Central memory CD8-positive, alpha-beta T cell (primary cell): ENCODE measurements at places on chromosomes 3 and 15.

- no peaks in the 10 kb centered on the region for H3K4me1 ChIP-seq
- peaks cover 41% of the 10 kb centered on the region for H3K36me3 ChIP-seq
- H3K27ac ChIP-seq: no peak overlapping the region
- no peak for DNase-seq
- H3K27me3 ChIP-seq: no peaks in the 10 kb centered on the region
These were observed 35.9 kb downstream of the EIF4E3 start for GRCh38 chr3:71689291-71689690.

- H3K4me1 ChIP-seq: no peaks in the 10 kb centered on the region
- no peaks in the 10 kb centered on the region for H3K36me3 ChIP-seq
- no peaks in the 10 kb centered on the region for H3K27me3 ChIP-seq
- H3K27ac ChIP-seq: no peak overlapping the region
These were observed 1198.0 kb downstream of the ROBO1 start for GRCh38 chr3:78569804-78570203.

DNA sequence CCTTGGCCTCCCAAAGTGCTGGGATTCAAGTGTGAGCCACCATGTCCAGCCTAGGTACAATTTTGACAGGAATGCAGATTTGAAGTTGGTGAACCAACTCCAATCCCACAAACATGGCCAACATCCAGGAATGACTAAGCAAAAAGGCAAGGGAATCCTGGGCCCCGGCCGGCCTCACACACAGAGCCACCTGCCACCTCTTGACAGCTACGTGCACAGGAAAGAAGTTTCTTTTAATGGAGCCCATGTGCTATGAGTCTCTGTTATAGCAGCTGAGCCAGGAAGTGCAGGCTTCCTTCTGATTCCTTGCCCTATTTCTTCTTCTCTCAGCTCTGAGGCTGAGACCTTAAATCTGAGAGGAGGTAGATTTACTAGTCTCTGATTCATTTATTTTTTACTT lies 8.8 kb downstream of the TMEM40 start:
- peaks cover 5% of the 10 kb centered on the region for H3K4me1 ChIP-seq
- no peak overlapping the region for H3K4me3 ChIP-seq
- H3K36me3 ChIP-seq: no peaks in the 10 kb centered on the region
- peaks cover 18% of the 10 kb centered on the region for H3K27me3 ChIP-seq
- DNase-seq: no peak
- no peak overlapping the region for H3K27ac ChIP-seq

DNA sequence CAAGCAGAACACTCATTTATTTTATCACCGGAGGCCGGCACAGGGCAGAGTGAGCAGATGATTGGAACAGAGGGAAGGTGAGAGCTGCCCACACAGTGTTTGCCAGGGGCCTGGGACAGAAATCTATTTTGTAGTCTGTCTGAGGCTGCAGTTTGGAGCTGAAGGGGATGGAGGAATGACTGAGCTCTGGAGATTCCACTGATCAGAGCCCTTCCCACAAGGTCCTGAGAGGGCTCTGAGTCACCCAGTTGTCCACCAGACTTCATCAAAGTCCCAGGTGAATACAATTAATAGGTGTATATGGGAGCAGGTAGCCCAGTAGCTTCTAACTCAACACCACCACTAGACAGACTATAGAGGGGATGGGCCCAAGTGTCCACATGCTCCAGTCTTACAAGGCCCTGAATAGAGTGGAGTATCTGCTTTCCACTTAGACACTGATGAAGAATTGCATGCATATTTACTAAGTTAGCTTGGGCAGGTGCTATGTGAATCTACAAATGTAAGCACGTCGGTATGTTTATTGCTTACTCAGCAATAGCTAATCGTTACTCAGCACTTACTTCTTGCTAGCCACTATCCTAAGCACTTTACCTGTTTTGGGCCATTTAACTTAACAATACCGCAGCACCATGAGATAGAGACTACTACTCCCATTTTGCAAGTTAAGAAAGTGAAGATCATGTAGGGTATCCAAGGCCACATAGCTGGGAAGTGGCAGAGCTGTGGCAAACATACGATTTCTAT lies 2.7 kb upstream of the STARD5 start:
- no peak overlapping the region for H3K4me3 ChIP-seq
- no peaks in the 10 kb centered on the region for H3K36me3 ChIP-seq
- H3K4me1 ChIP-seq: peaks cover 28% of the 10 kb centered on the region

DNA sequence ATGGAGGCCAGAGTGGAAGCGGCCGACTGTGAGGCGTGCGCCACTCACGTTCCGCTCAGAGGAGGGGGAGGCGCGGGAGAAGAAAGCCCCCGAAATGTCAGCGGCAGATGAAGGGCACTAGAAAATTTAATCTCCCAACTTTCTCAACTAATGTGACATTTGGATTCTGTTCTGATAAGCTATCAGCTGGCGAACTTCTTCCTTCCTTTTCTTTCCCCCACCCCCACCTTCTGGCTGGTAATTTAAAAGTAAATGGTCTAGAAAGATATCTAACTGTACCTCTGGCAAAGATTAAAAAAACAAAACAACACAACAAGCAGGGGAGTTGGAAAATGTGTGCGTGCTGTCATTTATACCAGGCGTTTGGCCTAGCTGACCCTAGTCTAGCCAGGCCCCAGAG lies 26.4 kb upstream of the TMEM115 start:
- H3K27me3 ChIP-seq: no peaks in the 10 kb centered on the region
- no peaks in the 10 kb centered on the region for H3K4me1 ChIP-seq
- no peak overlapping the region for H3K27ac ChIP-seq

GRCh38 chr15:72920551-72920950 lies 131.7 kb upstream of the NEO1 start:
- H3K36me3 ChIP-seq: no peaks in the 10 kb centered on the region
- no peak overlapping the region for H3K27ac ChIP-seq
- H3K4me3 ChIP-seq: no peak overlapping the region
- no peak for DNase-seq
- H3K27me3 ChIP-seq: no peaks in the 10 kb centered on the region

DNA sequence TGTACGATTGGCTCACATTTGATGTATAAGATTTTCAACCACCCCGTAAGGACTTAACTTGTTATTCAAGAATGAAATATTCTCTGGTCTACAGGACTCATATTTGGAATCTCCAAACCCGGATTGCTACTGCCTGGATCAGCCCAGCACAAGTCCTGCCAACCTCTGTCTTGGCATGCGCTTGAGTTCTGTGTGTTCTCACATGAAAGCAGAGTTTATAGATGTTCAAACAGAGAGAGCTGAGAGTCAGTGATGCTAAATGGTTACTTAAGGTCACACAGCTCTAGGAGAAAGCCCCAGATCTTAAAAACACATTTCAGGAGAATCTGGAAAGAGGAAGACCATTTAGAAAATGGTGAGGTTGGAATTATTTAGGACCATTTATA lies 268.0 kb upstream of the TBL1XR1 start:
- no peak overlapping the region for H3K27ac ChIP-seq
- no peaks in the 10 kb centered on the region for H3K36me3 ChIP-seq
- no peak for DNase-seq
- peaks cover 5% of the 10 kb centered on the region for H3K4me1 ChIP-seq

GRCh38 chr3:108018552-108018951 lies 72.3 kb downstream of the CD47 start:
- no peak overlapping the region for H3K27ac ChIP-seq
- peaks cover 25% of the 10 kb centered on the region for H3K27me3 ChIP-seq
- H3K4me1 ChIP-seq: no peaks in the 10 kb centered on the region
- H3K36me3 ChIP-seq: peaks cover 4% of the 10 kb centered on the region

- H3K4me1 ChIP-seq: peaks cover 7% of the 10 kb centered on the region
- no peaks in the 10 kb centered on the region for H3K27me3 ChIP-seq
- no peak for DNase-seq
- H3K4me3 ChIP-seq: no peak overlapping the region
- H3K27ac ChIP-seq: no peak overlapping the region
These were observed 314.2 kb downstream of the LPP start for GRCh38 chr3:188468196-188468595.

GRCh38 chr15:53586799-53587198 lies 172.7 kb downstream of the WDR72 start:
- no peak overlapping the region for H3K4me3 ChIP-seq
- no peaks in the 10 kb centered on the region for H3K27me3 ChIP-seq
- no peaks in the 10 kb centered on the region for H3K4me1 ChIP-seq
- H3K36me3 ChIP-seq: peaks cover 1% of the 10 kb centered on the region

GRCh38 chr3:179603831-179604230 lies 607 bp downstream of the MRPL47 start:
- peak overlapping the region; percentile 99 for H3K27ac ChIP-seq
- no peaks in the 10 kb centered on the region for H3K27me3 ChIP-seq
- H3K4me1 ChIP-seq: peaks cover 25% of the 10 kb centered on the region
- H3K36me3 ChIP-seq: peaks cover 29% of the 10 kb centered on the region
- DNase-seq: no peak
- H3K4me3 ChIP-seq: peak overlapping the region; percentile 98

GRCh38 chr15:37586011-37586583 lies 348.3 kb upstream of the TMCO5A start:
- no peak overlapping the region for H3K27ac ChIP-seq
- no peak for DNase-seq
- H3K4me1 ChIP-seq: no peaks in the 10 kb centered on the region
- no peak overlapping the region for H3K4me3 ChIP-seq
- H3K36me3 ChIP-seq: no peaks in the 10 kb centered on the region

DNA sequence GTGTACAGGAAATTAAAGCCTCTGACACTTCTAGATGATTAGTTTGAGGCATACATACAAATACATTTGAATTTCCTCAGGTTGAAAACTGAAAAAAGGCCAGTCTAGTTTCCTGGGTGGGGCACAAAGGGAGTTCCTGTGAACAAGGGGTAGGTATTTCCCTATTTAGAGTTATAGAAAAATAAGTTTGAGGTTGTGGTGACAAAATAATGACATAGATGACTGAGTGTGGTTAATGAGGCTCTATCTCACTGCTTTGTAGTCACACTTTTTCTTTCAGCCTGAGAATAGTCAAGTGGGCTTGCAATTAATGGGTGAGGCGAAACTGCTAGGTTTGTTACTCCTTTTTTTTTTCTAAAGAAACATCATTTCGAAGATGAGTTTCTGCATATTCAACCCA lies 4.3 kb downstream of the SLCO3A1 start:
- H3K27me3 ChIP-seq: no peaks in the 10 kb centered on the region
- peak overlapping the region; percentile 93 for H3K27ac ChIP-seq
- peaks cover 17% of the 10 kb centered on the region for H3K36me3 ChIP-seq
- peaks cover 49% of the 10 kb centered on the region for H3K4me1 ChIP-seq

GRCh38 chr3:146469150-146470017 lies at the start of gene PLSCR2:
Gene PLSCR2, minus strand, starts transcription at chr3:146469561. Its CDS starts 9,657 bp downstream, at chr3:146459904.
- peak; percentile 38 for DNase-seq
- H3K27ac ChIP-seq: peak within 1 kb of the TSS; percentile 69
- peak within 1 kb of the TSS; percentile 81 for H3K4me3 ChIP-seq
- peaks cover 13% of the 10 kb centered on the region for H3K27me3 ChIP-seq
- H3K4me1 ChIP-seq: no peaks in the 10 kb centered on the region

GRCh38 chr3:72008226-72008996 lies 223.5 kb upstream of the PROK2 start:
- peaks cover 47% of the 10 kb centered on the region for H3K27me3 ChIP-seq
- no peaks in the 10 kb centered on the region for H3K4me1 ChIP-seq
- no peak overlapping the region for H3K27ac ChIP-seq
- H3K4me3 ChIP-seq: no peak overlapping the region
- no peaks in the 10 kb centered on the region for H3K36me3 ChIP-seq

DNA sequence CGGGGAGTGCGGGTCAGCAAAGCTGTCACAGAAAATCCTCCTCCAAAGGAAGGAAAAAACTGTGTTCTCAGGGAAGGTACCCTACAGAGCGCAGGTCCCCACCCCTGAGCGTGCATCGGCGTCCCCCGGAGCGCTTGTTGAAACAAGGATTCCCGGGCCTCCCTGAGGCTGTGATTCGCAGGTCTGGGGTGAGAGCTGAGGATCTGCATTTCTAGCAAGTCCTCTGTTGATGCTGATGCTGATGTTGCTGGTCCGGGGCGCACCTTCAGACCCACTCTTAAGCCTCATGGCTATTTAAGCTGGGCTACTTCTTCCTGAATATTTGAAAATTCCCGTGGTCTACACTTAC lies 226.2 kb upstream of the IGF1R start:
- no peak overlapping the region for H3K27ac ChIP-seq
- no peak for DNase-seq
- H3K4me1 ChIP-seq: peaks cover 5% of the 10 kb centered on the region
- H3K36me3 ChIP-seq: peaks cover 2% of the 10 kb centered on the region

GRCh38 chr15:62770111-62770660 lies 272.4 kb upstream of the TPM1 start:
- H3K36me3 ChIP-seq: no peaks in the 10 kb centered on the region
- H3K27ac ChIP-seq: no peak overlapping the region
- H3K4me3 ChIP-seq: no peak overlapping the region
- no peaks in the 10 kb centered on the region for H3K4me1 ChIP-seq
- DNase-seq: no peak
- H3K27me3 ChIP-seq: peaks cover 24% of the 10 kb centered on the region

DNA sequence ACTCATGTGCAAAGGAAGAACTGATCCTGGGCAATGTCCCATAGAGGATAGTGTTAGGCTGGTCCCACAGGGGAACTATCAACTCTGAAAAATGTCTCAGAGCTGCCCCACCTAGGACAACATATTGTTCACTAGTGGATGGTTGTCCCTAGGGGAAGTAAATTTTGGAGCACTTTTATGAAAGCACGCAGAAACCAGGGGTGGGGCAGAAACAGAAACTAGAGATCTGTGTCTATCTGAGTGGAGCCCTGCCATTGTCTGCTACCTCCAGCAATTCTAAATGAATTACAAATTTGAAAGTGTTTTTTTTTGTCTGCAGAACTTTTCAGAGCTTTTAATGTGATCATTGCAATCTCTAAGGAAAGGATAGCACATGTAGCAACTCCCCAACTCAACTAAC lies 357.1 kb upstream of the PROK2 start:
- H3K27ac ChIP-seq: no peak overlapping the region
- H3K4me3 ChIP-seq: no peak overlapping the region
- DNase-seq: no peak

- H3K4me3 ChIP-seq: peak overlapping the region; percentile 68
- no peaks in the 10 kb centered on the region for H3K4me1 ChIP-seq
- H3K27ac ChIP-seq: no peak overlapping the region
- DNase-seq: no peak
These were observed 64.2 kb upstream of the POLG start for GRCh38 chr15:89398896-89399237.

DNA sequence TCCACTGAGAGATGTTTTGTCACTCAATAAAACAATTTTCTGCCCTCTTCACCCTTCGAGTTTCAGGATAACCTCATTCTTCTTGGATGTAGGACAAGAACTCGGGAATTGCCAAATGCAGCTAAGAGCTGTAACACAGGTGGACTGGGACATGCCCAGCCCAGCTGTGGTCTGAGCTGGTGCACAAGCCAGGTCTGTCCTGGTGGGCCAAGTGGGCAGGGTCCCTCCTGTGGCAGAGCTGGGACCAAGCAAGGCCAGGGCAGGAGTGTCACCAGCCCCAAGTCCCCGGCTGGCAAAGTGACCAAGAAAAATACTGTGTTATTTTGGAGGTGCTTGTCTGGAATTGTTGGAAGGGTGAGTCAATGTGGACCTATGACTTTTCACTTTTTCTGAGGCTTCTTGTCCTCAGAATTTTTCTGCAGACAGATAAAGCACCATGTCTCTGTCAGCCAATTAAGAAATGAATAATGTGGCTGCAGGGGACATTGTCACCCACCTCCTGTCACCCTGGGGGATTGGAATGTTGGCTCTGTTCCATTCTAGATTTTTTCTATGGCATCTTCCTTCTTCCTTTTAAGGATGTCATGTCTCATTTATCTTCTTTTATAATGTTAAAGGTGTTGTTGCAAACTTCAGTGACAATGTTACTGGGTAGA lies 645.2 kb upstream of the EPHA6 start:
- H3K27ac ChIP-seq: no peak overlapping the region
- H3K27me3 ChIP-seq: no peaks in the 10 kb centered on the region
- H3K36me3 ChIP-seq: no peaks in the 10 kb centered on the region
- no peak for DNase-seq
